ENCODE measurements at places on chromosomes 1 and 21. TPM values are rescaled to one million over a fixed set of nuclear protein-coding genes. Genes with fewer than 3 reads are reported as not detected.
A peak's percentile ranks its signal among the peaks of the same experiment; 100 is the strongest.

DNA sequence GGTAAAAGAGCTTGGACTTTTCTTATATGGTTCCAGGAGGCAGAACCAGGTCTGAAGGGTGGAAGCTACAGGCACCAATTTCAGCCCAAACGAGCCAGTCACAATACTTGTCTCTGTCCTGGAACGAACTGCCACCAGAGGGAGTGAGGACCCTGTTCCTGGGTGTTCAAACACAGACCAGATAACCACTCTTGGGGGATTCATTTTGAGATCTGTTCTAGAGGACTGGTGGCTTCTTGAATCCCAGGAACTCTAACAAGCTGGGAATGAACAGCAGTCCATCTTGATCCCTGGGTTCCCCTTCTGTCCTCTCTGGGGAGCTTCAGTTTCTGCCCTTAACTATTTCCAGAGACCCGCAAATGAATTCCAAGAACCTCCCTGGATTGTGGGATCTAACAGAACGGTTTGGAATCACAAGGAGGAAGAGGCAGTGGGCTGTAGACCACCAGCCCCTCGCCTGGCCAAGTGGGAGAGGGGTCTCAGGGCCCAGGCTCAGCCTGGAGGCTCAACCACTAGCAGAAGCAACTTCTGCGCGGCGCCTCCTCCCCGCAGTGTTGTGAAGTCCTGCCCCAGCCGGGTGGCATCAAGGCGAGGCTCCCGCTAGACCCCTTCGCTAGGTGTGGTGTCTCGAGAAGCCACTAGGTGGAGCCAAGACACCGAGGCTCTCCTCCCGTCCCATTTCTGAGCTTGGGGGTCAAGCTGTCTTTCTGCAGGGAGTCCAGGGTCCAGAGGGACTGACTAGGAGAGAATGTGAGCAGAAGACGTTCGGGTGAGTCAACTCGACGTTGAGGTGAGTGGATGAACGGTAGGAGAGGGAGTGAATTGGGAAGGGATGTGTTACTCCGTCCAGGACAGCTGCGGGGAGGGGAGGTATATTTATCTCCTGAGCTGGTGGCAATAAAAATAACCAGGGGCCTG lies 12.1 kb upstream of the NES start:
- peak overlapping the region; percentile 44 for H3K4me3 ChIP-seq
- H3K4me1 ChIP-seq = peaks cover 46% of the 10 kb centered on the region
- no peaks in the 10 kb centered on the region for H3K36me3 ChIP-seq
- DNase-seq = peak; percentile 94

DNA sequence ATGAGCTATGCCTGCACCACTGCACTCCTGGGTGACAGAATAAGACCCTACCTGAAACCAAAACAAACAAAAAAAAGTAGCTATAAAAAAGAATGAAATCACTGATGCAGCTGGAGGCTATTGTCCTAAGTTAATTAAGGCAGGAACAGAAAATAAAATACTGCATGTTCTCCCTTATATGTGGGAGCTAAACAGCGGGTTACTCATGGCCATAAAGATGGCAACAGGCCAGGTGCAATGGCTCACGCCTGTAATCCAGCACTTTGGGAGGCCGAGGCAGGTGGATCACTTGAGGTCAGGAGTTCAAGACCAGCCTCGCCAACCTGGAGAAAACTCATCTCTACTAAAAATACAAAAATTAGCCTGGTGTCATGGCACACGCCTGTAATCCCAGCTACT lies 152.7 kb downstream of the PIK3R3 start:
- no peak overlapping the region for H3K27ac ChIP-seq
- H3K4me3 ChIP-seq = no peak overlapping the region
- no peaks in the 10 kb centered on the region for H3K4me1 ChIP-seq
- no peaks in the 10 kb centered on the region for H3K36me3 ChIP-seq
- no peak for DNase-seq

DNA sequence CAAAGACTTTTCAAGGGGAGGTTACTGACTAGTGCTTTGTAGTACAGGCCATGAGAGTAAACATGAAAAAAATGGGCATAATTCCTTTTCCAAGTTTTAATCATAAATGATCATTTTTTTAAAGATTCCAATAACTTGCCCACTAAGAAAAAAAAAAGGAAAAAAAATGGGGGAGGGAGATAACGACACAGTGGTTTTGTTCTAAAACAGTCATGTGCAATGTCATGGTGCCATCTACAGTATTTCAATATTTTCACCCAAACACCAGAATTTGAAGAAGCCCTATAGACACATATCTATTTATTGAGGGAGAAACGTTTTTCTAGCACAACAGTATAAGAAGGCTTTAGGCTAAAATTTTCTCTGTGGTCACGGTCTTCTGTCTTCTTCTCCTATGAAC lies 250.2 kb downstream of the LTN1 start:
- no peaks in the 10 kb centered on the region for H3K27me3 ChIP-seq
- peaks cover 7% of the 10 kb centered on the region for H3K4me1 ChIP-seq
- no peak for DNase-seq
- no peak overlapping the region for H3K27ac ChIP-seq
- H3K36me3 ChIP-seq = no peaks in the 10 kb centered on the region

The LCE3C gene
- total RNA-seq = not detected

The CDC20 gene
- 261 TPM for total RNA-seq
